AG20443 (cell line): ENCODE measurements at places on chromosomes 6 and 20.

GRCh38 chr6:47631797-47632196 is 66.6 kb upstream of the ADGRF4 start:
- no peak for DNase-seq

DNA sequence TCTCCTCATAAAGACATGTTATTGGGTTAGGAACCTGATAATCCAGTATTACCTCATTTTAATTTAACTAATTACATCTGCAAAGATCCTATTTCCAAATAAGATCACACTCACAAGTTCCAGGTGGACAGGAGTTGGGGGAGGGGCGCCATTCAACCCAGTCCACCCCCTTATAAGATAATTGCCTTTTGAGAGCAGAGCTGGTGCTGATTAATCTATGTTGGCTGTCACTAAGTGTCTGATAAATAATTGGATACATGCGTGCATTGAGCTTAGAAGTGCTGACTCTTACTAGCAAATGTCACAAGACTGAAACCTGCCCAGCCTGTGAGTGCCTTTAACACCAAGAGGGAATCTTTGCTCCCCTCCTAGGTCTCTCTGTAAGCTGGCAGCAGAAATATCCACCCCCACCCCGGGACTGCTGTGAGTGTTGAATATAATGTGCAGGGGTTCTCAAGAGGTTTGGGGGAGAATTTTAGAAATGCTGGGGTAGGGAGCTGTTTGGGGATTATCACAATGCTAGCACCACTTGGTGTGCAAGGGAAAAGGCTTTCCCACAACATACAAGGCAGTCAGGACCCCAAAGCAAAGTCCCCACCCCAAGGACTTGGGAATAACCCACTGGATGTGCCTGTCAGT is 87.5 kb downstream of the ANKRD60 start:
- no peak for DNase-seq

- no peak for DNase-seq
Observed at GRCh38 chr6:28969129-28969528, 36.0 kb downstream of the ZNF311 start.

DNA sequence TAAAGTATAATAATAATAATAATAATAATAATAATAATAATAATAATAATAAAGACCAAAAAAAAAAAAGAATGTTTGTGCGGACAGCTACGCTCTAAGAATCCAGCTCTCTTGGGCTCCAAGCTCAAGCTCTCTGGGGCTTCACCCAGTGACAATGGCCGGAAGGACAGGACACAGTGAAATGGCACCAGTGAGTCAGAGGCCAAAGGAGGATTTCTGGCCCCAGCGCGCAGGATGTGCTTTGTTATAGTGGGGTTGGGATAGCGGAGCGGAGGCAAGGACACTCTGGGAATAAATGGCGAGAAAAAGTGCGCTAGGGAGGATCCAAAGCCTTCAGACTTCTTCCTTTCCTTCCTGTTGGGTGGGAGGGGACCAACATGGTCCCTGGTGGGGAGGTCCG is 38.2 kb downstream of the HLA-A start:
- DNase-seq, result no peak

DNA sequence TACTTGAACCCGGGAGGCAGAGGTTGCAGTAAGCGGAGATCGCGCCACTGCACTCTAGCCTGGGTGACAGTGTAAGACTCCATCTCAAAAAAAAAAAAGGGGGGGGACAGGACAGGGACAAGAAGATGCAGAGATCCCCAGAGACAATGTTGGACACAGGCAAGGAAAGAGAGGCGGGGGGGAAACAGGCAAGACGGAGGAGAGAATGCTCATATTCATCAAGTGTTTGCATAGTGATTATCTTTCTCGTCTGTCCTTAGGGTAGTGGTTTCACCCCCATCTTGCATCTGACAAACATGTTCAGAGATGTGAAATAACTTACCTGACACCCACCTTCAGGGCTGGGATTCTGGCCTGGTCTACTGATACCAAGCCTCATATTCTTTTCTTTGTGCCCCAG is 29.0 kb downstream of the CHMP4B start:
- DNase-seq, result no peak

DNA sequence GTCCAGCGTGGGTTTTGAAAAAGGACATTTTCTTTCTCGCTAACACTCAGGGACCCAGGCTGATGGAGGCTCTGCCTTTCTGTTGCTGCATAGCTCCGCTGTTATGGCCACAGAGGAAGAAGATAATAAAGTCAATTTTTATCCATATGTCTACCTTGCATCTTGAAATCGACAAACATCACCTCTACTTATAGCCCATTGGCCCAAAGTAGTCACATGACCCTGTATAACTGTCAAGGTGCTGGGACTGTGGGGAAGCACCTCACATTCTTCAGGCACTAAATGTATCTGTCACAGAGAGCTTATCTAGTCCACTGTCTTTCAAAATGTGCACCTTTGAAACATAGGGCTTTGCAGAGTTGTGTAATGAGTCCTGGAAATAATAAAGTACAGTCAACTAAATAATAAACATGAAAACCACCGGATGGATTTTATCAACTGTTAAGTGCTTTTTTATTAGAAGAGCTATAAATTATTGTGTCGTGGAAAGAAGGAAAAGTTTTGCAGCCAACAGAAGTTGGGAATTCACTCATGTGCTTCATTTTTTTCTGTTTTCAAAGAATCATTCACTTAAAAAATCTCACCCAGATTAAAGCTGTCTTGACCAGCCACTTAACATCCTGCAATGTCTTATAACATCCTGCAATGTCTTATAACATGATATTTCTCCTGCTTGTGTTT is 47.7 kb upstream of the RCAN2 start:
- no peak for DNase-seq

- DNase-seq, result no peak
Observed at GRCh38 chr20:940926-941325, 24.8 kb upstream of the ANGPT4 start.

GRCh38 chr6:136669299-136669699 is 119.1 kb upstream of the MAP7 start:
- DNase-seq, result peak; percentile 53

DNA sequence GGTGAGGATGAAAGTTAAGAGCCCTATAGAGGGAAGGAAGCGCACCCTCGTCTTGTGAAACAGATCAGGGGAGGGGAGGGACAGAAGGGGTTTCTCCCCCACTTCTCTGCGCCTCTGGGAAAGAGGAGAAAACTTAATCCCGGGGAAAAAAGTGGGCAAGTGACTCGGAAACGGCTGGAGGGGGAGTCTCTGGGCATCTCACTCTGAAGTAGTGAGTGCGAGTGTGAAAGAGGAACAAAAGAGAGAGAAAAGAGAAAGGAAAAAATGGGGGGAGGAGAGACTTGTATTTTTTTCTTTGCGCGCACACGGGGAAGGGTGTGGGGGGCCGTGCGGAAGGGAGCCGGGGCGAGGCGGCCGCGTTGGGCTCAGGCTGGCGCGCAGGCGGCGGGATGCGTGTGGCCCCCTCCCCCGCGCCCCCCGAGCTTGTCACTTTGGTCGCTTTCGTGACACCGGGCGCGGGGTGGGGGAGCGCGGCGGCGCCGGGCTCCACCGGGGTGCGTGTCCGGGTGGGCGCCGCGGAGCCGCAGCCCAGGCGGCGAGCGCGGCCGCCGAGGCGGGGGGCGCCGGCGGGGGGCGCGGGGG is 454 bp downstream of the L3MBTL3 start:
- DNase-seq, result no peak
